Stimulated activated CD4-positive, alpha-beta T cell treated with anti-CD3 and anti-CD28 coated beads, Interleukin-15, amount 100 ng/mL, for 1 hour (primary cell): ENCODE measurements at places on chromosomes 6 and 20.
A peak's percentile ranks its signal among the peaks of the same experiment; 100 is the strongest.

GRCh38 chr6:145067430-145067829, 667.9 kb downstream of the EPM2A start:
- DNase-seq, result no peak

DNA sequence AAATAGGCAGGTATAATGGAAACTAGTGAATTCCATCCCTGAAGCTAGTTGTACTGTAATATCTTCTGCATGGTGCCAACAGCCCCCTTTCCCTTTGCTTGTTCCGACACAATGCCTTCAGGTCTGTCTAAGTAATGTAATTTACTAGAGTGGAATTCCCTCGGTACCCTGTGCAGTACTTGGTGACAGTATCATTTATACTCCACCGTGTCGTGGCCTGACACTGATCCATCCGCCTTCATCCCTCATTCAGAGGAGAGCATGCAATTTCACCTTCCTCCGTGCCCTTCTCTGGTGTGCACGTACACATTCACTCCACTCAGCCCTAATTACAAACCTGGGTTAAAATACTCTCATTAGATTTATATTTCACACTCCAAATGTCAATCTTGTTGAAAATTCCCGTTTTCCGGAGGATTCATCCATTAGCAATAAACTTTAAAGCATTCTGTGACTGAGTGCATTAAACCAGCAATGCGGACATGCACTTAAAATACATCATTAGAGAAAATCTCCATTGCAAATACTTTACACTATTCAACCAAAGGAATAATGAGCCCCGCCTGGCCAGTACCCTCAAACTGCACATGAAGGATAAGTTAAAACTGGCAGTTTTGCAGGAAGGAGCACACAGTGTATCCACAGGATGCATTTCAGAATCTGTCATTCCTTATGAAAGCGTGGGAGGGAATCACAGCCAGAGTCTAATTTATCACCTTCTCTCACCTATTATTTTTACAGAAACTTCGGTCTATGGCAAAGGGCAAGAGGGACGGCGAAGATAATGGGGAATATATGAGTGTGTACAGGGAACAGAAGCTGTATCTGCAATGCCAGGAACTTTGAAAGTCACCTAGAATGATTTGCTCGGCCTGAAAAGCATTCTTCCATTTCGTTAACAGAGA, 182.5 kb downstream of the GJA10 start:
- DNase-seq, result no peak

GRCh38 chr20:37880726-37881591, 22.0 kb upstream of the VSTM2L start:
- no peak for DNase-seq

- no peak for DNase-seq
Observed at GRCh38 chr6:113873043-113873667, 16.0 kb downstream of the MARCKS start.

DNA sequence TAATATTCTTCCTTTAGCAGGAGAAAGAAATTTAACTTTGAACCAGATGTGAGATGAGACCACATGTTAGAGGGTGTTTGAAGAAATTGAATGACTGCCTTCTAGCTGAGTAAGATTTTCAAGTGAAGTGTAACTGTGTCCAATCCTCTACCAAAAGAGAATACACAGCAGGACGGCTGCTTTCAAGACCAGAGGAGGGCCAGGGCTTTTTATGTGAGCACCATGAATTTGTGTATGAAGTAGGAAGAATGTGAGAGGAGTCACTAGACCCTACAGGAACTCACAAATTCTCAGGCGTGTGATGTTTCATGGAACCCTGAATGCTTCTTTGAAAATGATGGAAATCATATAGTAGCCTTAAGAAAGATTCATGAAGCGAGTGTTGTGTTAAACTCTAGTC, 56.8 kb upstream of the SPACA1 start:
- no peak for DNase-seq

DNA sequence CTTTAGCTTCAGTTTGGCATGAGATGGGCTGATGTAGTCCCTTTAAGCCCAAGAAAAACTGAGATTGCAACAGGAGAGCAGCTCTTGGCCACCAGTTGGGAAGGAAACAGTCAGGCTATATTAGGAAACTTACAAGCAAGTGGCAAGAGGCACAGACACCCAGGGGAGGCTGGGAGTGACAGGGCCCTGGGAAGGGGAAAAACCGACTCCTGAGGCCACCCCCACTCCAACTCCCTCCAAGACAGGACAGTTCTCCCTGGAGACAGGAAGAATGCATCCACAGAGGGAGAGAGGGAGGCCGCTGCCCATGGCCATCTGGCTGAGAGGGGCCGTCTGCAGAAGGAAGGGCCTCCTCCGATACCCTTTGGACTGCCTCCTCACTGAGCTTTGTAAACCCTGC, 20.5 kb downstream of the JPH2 start:
- DNase-seq, result no peak

DNA sequence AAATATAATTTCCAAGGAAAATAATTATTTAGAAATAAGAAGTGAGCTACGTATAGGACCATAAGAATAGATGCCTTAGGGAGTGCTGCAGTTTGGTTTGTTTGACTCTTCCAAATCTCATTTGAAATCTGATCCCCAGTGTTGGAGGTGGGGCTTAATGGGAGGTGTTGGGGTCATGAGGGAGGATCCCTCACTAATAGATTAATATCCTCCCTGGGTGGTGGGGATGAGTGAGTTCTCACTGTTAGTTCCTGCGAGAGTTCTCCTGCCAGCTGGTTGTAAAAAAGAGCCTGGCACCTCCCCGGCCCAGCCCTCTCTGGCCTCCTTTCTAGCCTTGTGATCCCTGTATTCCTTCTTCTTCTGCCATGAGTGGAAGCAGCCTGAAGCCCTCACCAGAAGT, 69.3 kb downstream of the RCAN2 start:
- no peak for DNase-seq

GRCh38 chr6:89260832-89261231, 43.7 kb upstream of the GABRR1 start:
- DNase-seq, result no peak

GRCh38 chr6:82362878-82363427, 664 bp upstream of the TPBG start:
- no peak for DNase-seq

GRCh38 chr6:100913400-100914276, 32.5 kb upstream of the ASCC3 start:
- DNase-seq, result no peak

GRCh38 chr6:37182736-37183590, 13.0 kb downstream of the PIM1 start:
- no peak for DNase-seq

GRCh38 chr6:3517350-3517749, 60.5 kb upstream of the SLC22A23 start:
- DNase-seq, result no peak

- no peak for DNase-seq
Observed at GRCh38 chr20:17694767-17695166, 5.0 kb upstream of the BANF2 start.

GRCh38 chr6:147578159-147578558, 69.7 kb downstream of the SAMD5 start:
- DNase-seq, result no peak

- no peak for DNase-seq
Observed at GRCh38 chr6:158544428-158544827, 15.5 kb upstream of the TMEM181 start.

- DNase-seq, result no peak
Observed at GRCh38 chr6:129686941-129687627, 22.9 kb downstream of the ARHGAP18 start.

DNA sequence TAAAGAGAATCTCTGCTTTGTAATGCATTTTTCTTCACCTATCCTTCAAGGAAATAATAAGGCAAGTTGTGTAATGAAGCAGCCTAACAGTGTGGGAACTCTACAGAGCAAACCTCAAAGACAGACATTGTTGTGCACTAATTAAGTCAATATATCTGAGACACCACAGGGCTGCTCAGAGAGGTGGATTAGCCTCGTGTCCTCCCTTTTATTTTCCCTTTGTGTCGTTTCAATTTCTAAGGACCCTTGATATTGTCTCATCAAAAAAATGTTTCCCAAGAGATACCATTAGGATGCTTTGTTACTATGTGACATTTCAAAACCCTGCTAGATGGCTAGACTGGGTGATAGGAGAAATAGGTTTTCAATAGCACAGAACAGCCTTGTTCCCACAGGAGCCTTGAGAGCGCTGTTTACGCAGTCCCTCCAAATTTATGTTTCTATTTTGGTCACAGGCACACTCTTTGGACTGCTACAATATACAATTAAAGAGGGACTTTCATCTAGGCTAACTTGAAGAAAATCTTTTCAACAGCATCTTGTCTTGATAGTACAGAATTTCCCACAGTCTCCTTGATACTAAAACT, 23.1 kb downstream of the UBE3D start:
- DNase-seq, result no peak

- DNase-seq, result no peak
Observed at GRCh38 chr20:50193199-50193835, 2.7 kb downstream of the CEBPB start.

- DNase-seq, result no peak
Observed at GRCh38 chr20:39381595-39381994, 419.5 kb downstream of the DHX35 start.

DNA sequence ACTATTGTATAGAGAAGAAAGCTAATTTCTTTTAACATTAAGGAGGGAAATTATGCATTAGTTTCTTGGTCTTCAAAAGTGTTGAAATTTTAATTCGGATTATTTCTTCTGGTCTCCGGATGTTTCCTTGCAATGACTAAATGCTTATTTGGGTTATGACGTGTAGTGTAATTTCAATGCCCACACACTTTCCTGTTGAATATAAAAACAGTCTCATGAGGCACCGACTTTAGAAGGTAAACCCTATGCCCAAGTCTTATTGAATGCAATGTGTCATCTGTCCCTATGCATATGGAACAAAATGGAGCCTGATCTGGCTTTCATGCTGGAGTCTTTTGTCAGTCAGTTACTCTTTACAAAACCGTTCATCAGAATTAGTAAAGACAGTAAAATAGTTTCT, 17.7 kb downstream of the GJA1 start:
- no peak for DNase-seq

DNA sequence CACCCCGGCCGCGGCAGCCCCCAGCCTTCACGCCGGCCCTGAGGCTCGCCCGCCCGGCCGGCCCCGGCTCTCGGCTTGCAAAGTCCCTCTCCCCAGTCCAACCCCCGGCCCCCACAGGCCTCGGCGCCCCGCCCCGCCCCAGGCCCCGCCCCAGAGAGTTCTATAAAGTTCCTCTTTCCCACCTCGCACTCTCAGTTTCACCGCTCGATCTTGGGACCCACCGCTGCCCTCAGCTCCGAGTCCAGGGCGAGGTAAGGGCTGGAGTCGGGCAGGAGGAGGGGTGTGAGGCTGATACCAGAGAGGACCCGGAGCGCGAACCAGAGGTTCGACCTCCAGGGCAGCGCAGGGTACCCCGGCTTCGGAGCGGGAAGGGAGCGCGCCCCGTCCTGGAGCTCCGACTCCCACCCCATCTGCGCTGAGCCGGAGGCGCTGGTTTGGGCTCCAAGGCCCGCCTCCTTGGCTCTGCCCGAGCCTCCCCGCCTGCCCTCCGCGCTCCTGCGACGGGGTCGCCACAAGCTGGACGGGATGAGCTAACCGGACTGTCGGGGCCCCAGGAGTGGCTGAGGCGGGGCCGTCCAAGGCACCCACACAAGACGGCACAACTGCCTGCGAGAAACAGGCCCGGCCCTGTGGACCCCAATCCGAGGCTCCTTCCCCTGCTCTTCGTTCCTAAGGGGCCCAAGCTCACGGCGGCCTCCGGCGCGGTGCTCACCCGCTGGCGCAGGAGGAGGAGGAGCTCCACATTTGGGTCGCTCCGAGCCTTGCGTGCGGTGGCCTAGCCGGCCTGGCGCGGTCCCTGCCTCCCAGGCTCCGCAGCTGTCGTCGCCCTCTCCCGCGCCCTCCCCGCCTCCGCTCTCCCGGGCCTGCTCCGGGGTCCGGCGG, at the start of gene IRF4:
Gene IRF4 (plus strand): TSS at position 194 of the 882 bp plus-strand sequence. CDS start 1,401 bp downstream, outside the sequence.
- peak; percentile 81 for DNase-seq

- DNase-seq, result no peak
Observed at GRCh38 chr6:37432590-37432915, 468 bp upstream of the CMTR1 start.

- no peak for DNase-seq
Observed at GRCh38 chr20:46520976-46521579, 7.7 kb upstream of the ZNF334 start.

- no peak for DNase-seq
Observed at GRCh38 chr6:141521440-141521839, 611.3 kb upstream of the GJE1 start.
